ENCODE measurements at places on chromosomes 12 and 14.

GRCh38 chr12:116434155-116435011 lies 124.8 kb upstream of the MAP1LC3B2 start:
- DNase-seq: no peak

GRCh38 chr14:31527546-31527945 lies 33.7 kb upstream of the NUBPL start:
- no peak for DNase-seq

- DNase-seq: no peak
Measured at GRCh38 chr12:12821975-12822374, 8.8 kb downstream of the DDX47 start.

DNA sequence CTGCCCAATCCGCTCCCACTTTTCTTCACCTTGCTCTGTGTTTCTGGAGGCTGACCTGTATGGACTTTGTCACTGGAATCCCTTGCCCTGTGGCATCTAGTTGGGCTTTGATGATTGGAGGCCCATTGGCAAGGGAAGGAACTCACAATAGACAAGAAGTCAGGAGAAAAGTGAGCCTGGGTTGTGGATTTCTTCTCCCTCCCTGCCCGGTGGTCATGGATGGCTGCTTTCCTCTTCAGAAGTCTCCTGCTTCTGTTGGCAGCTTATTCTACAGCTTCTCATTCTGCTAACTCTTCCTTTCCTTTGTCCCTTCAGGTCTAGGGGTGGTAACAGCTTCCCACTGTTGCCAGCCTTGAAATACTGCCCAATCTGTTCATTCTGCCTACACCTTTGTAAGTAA lies 13.9 kb upstream of the CCDC60 start:
- no peak for DNase-seq

DNA sequence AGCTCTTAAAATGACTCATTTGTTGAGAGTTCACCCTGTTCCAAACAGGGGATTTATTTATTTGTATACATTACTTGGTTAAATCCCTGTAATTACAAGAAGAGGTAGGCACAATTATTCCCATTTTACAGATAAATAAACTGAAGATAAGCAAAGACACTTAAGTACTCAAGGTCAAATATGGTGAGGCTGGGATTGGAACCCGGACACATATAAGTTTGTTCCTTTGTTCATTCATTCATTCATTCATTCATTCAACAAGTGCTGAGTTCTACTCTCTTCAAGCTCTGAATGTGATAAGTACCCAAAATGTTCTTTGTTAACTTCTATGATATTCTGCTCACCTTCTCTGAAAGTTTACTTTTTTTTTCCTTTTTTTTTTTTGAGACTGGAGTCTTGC lies 2.4 kb upstream of the TRIM9 start:
- no peak for DNase-seq

DNA sequence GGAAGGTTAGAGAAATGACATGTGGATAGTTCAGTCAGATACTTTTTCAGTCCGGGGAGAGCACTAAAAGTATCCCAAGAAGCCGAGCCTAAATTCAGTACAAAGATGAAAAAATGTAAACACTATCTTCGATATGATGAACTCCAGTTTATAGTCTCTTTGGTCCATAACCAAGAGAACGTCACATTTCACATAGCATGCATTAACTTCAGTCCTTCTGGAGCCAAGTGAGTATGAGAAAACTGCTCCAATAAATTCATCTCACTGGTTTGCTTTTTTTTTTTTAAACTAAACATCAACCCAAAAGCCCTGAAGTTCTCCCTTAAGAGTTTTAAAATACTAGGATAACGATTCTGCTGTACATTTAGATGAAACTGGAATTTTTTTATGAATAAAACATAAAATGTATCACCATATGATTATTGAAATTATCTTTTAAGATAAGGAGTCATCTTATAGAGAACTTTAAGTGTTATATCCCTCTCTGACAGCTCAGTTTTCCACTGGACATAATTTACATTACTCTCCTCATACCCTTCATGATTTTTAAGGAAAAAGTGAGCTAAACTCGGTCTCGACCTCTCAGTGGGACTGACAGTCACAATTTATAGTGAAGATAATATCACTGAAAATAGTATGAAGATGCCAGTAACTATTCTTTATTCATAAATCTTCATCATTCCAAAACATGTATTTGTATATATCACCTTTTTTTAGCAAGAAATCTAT lies 841.5 kb upstream of the FLRT2 start:
- DNase-seq: no peak

GRCh38 chr14:70652871-70653270 lies 11.2 kb downstream of the TTC9 start:
- DNase-seq: no peak

DNA sequence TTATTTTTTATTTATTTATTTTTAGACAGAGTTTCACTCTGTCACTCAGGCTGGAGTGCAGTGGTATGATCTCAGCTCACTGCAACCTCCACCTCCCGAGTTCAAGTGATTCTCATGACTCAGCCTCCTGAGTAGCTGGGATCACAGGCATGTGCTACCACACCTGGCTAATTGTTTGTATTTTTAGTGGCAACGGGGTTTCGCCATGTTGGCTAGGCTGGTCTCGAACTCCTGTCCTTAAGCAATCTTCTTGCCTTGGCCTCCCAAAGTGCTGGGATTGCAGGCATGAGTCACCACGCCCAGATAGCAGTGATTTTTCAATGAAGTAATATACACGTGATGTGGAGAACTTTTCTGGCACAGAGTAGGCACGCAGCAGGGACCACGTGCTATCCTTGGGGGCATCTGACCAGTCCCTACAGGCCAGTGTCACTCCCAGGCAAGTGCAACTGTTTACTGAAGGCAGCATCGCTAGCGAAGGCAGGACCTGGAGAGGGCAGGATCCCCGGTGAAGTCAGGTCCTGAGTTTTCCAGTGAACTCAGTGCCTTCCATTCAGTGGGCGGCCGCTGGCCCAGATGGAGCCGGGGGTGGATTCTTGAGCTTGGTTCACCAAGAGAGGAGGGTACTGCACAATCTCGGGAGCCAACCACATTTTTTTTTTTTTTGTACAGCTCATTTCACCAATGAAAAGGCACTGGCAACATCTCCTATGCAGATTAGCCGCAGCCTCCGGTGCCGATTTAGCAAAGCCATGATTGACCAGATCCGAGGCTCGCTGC lies 11.1 kb upstream of the CLMN start:
- DNase-seq: no peak

DNA sequence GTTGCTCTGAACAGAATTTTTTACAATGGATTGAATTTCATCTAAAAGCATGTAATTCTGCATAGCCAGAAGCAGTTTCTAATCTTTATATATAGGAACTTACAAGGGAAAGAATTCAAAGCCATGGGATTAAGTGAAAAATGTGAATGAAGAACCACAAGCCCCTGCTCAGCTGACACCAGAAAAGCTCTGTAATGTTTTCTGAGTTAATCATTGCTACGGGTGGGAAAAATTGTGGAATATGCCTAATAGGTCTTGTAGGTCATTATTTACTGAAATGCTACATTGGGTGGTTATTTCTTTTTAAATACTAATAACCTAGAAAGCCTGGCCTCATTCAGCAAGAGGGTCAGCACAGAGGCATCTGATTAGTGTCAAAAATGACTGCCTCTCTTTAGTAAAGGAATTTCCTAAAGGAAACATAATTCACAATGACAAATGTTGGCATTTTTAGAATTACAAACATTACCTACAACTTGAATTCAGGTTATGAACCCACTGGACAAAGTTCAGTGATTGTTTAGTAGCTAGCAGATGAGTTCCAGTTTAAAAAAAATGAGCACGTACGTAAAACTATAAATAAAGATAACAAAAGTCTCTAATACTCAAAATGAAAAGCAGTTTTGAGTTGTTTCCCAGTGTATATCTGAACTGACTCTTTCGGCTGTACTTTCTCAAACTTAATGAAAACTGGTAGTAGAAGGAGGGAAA lies 75.3 kb downstream of the BMP4 start:
- DNase-seq: no peak

DNA sequence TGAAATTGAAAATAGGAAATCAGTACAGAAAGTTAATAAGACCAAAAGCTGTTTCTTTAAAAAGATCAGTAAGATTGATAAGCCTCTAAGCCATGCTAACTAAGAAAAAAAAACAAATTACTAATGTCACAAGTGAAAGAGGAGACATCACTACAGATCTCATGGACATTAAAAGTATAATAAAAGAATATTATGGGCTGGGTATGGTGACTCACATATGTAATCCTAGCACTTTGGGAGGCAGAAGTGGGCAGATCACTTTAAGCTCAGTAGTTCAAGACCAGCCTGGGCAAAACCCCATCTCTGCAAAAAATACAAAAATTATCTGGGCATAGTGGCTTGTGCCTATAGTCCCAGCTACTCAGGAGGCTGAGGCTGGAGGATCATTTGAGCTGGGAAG lies 30.5 kb downstream of the B4GALNT3 start:
- no peak for DNase-seq

DNA sequence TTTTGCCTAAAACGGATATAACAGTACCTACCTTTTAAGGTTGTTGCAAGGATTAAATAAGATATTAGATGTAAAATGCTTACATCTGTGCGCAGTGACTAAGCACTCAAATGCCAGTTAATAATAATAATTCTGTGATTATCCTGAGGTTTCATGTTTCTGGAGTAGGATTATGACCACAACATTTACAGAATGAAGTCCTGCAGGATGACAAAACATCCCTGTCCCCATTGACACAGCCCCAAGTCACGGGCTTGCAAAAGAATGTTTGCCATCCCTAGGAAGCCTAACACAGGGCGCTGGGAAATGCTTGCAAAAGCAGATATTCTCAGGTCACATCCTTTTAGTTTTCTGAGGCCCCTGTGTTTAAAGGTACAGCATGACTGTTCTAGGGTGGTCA lies 20.1 kb downstream of the SUSD6 start:
- DNase-seq: no peak

GRCh38 chr12:129559776-129560175 lies 344.0 kb downstream of the TMEM132D start:
- DNase-seq: no peak

DNA sequence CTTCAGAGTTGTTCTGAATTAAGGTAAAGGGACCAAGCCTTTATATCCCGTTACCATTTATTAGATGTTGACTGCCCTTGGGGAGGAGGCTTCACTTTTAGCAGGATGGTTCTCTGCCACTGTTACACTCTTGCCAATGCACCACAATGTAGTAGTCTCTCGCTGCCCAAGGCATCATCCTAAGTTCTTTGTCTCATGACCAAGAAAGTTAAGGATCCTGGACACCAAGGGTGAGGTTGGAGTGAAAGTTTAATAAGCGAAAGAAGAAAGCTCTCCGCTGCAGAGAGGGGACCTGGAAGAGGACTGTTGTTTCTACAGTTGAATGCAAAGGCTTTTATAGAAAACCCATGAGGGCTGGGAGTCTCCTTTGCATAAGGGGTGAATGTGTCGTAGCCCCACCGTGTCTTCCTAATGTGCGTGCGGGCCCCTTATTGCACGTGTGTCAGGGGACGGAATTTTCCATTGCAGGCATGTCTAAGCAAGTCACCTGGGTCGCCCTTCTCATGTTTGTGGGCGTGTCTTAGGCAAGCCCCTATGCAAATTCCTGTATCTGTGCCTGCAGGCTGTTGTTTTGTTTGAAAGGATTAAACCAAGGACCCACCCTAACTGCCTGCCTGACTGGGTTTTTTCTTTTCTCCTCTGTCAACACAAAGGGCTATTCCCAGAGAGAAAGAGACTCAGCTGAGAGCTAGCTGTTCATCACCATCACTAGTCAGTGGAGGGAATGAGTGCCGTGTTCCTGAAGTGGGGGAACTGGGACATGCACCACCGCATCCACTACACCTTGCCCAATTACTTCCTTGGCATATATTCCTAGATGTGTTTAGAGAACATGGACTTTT lies 17.6 kb upstream of the RNASE1 start:
- DNase-seq: no peak

DNA sequence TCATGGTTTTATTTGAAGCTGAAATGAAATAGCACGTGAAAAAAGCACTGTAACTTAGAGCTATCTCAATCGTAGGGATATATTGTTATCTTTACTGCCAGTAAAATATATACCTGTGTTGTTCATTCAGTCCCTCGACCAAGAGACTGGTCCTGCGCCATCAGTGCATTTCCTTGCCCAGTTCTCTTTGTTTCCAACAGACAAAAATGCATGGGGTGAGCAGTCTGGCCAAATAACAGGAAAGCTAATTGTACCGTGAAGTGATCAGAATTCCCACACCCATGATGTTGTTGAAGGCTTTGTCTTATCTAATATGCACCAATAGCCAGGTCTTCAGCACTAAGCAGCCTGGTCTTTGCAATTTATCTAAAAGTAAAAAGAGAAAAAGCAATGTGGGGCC lies 477.1 kb upstream of the GARIN6 start:
- no peak for DNase-seq

DNA sequence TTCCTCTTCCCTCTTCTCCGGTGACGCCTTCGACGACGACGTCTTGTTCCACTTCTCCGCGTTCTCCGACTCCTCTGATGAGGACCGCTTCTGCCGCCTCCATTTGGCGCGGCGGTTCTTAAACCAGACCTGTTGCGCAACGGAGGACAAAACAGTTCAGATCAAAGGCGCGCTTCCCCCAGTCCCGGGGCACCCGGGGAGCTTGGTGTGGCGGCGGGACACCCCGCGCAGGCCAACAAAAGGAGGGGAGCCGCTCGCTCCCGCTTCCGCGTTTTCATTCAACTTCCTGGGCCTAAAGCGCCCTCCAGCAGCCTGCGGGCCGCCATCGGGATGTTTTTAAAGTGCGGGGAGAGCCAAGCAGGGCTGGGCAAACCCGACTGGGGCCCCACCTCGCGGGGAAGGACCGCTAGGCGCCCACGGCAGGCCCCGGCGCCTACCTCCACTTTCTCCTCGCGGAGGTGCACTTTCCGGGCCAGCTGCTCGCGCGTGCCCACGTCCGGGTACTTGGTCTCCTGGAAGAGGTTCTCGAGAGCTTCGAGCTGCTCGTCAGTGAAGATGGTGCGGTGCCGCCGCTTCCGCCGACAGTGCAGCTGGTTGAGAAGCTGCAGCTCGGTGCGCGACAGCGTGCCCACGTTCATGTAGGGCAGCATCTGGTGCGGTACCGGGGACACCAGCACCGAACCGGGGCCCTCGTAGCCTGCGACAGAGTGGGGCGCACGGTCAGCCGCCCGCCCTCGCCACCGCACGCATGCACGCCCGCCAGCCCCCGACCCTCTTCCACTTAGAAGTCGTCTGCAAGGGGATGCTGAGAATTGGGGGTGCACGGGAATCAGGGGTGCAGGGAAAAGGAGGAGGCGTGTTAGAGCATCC lies 1.2 kb downstream of the GSC start:
- DNase-seq: peak; percentile 27

DNA sequence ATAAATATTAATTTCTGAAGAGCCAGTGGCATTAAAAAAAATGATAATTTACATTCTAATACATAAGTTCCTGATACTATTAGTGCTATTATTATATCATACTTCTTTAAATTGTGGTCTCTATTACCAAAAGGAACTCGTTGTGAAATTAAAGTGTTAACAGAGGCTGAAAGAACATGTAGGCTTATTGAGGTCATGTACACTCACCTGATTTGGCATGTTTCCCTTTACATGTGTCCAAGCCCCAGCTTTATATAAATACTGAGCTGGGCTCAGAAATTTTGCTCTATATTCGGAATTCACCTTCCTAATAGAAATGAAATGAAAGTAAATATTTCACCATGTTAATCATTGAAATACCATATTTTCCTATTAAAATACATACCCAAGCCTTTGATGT lies 11.0 kb downstream of the MDM1 start:
- DNase-seq: no peak

- DNase-seq: no peak
Measured at GRCh38 chr14:78316786-78317185, 146.6 kb downstream of the NRXN3 start.

Measured in activated naive CD8-positive, alpha-beta T cell treated with anti-CD3 and anti-CD28 coated beads for 36 hours (primary cell).